ENCODE measurements at places on chromosomes 11 and 22. TPM values are rescaled to one million over a fixed set of nuclear protein-coding genes. Genes with fewer than 3 reads are reported as not detected.
A peak's percentile ranks its signal among the peaks of the same experiment; 100 is the strongest.

Gene RFPL1
- not detected for total RNA-seq

Gene CRYBB3
- not detected for total RNA-seq

Gene WNT11
- total RNA-seq = 20.0 TPM

Gene SHISAL1
- 1.3 TPM for total RNA-seq

Gene OR8U1
- not detected for total RNA-seq

Gene OR52A1
- total RNA-seq = not detected

Gene NAV2
- 10.5 TPM for total RNA-seq

Gene SNX32
- not detected for total RNA-seq

Gene TSSC4
- 36.2 TPM for total RNA-seq

Gene C22orf31
- not detected for total RNA-seq

DNA sequence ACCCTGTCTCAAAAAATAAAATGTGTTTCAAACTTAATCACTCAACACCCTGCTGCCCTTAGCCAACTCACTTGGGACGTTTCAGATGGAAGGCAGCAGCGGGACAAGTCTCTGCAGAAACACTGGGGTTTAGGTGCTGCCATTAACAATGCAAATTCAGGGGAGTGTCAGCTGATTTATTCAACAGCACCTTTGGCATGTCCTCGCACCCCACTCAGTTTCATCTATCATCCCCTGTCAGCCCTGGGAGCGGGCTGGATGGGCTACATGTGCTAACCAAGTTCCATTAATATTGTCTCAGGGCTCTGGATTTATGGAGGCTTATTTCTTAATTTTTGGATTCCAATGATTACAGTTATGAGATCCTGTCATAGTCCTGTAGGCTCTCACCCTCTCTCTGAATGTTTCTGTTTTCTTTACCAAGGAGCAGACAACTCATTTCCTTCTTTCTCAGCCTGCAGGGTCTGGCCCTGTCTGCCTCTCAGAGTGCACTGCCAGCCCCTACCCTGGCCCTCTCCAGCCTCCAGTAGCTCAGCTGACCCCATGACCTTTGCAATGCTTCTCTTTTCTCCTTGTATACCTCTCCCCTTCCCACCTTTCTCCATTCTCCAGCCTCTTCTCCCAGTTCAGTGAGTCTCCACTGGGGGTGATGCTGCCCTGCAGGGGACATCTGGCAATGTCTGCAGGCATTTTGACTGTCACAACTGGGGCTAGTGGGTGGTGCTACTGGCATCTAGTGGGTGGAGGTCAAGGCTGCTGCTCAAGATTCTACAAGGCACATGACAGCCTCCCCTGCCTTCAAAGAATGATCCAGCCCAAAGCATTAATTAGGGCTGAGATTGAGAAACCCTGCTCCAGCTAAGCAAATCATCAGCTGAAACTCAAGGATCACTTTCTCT, 79.0 kb downstream of the APIP start:
- no peak for DNase-seq

GRCh38 chr22:39596601-39597000, 26.0 kb downstream of the CACNA1I start:
- DNase-seq = no peak

DNA sequence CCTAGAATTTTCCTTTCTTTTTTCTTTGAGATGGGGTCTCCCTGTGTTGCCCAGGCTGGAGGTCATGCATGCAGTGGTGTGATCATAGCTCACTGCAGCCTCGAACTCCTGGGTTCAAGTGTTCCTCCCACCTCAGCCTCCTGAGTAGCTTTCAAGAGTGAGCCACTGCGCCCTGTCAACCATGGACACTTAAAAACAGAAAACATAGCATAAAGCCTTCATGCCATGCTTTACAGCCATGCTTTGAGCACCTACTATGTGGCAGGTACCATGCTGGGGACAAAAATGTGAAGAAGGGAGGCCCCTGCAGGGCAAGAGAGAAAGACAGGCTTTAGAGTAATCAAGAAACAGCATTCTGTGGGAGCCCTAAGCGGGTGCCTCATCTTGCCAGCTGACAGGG, 13.7 kb upstream of the GNB1L start:
- DNase-seq = no peak

GRCh38 chr11:45650166-45651095, 15.0 kb downstream of the CHST1 start:
- no peak for DNase-seq

- DNase-seq = peak; percentile 81
Observed at GRCh38 chr11:76236092-76236999, 30.0 kb upstream of the WNT11 start.

DNA sequence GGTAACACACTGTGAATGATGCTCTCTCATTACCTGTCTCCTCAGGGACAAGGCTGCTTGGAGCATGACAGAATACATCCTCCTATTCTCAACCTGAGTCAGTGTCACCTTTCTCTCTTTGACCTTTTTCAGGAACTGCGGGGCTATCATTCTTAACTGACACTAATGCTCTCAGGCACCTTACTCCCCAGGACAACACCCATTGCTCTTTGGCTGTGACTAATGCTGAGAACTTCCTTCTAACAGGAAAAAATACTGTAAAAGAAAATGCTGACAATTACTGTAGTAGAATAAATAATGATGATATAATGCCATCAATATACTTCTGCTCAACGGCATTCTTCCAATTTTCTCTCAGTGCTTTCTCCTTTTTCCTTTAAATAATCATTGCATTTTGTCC, 2082.7 kb upstream of the RAG2 start:
- DNase-seq = no peak

- peak; percentile 64 for DNase-seq
Observed at GRCh38 chr22:35600476-35600875, 16.7 kb downstream of the MB start.

DNA sequence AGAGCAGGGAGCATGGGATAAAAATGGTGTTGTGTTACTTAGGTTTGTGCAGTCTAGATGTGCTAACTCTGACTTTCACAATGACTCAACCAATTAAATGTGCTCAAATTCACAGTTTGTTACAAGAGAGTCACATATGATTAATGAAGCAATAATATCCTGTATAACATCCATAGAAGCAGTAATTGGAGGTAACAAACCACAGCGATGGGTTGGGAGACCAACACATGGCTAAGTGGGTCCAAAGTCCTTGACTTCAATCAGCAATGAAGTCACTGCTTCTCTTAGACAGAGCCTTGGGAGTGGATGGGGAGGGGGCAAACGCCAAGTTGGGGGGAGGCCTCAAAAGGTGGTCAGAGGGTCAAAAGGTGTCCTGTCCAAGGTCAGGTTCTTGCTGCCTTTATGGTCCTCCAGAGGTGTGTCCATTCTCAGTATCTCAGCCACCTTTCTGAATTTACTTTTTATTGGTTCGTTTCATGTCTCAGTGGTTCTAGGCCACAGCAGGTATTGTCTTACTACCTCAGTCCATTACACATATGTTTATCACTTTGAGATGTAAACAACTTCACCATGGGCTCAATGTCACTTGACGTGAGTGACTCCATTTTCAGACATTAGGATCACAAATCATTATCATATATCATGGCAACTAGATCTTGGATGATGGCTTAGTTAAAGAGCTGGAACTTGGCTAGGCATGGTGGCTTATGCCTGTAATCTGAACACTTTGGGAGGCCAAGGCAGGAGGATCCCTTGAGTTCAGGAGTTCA, 32.4 kb downstream of the SLN start:
- no peak for DNase-seq

GRCh38 chr11:108589136-108589535, 4.4 kb downstream of the EXPH5 start:
- DNase-seq = no peak

DNA sequence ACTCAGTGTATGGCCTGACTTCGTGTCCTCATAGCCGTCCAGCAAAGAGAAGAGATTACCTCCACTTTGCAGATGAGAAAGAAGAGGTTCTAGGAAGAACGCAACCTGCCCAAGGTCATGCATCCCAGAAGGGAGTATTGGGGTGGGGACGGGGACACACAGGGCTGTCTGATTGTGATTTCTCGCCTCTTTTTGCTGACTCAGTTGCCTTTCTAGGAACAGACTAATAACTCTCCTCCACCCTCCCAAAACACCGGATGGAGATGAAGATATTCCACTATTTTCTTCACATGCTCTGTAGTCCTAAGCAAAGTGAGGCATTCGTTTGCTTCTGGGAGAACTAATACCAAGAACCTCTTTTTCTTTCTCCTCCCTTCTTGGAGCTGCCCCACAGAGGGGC, 529.3 kb downstream of the MIAT start:
- no peak for DNase-seq

DNA sequence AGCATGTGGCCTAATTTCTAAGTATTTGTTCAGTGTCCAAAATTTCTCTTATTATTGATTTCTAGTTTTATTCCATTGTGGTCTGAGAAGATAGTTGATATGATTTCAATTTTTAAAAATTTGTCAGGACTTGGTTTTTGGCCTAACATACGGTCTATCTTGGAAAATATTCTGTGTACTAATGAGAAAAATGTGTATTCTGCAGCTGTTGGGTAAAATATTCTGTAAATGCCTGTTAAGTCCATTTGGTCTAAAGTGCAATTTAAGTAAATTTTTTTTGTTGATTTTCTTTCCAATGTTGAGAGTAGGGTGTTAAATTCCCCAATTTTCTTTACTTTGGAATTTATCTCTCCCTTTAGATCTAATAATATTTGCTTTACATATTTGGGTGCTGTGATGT, 78.3 kb downstream of the TECTA start:
- no peak for DNase-seq

- no peak for DNase-seq
Observed at GRCh38 chr11:5831196-5831829, 10.4 kb downstream of the OR52E6 start.

- no peak for DNase-seq
Observed at GRCh38 chr11:44573333-44573732, 7.9 kb downstream of the CD82 start.

DNA sequence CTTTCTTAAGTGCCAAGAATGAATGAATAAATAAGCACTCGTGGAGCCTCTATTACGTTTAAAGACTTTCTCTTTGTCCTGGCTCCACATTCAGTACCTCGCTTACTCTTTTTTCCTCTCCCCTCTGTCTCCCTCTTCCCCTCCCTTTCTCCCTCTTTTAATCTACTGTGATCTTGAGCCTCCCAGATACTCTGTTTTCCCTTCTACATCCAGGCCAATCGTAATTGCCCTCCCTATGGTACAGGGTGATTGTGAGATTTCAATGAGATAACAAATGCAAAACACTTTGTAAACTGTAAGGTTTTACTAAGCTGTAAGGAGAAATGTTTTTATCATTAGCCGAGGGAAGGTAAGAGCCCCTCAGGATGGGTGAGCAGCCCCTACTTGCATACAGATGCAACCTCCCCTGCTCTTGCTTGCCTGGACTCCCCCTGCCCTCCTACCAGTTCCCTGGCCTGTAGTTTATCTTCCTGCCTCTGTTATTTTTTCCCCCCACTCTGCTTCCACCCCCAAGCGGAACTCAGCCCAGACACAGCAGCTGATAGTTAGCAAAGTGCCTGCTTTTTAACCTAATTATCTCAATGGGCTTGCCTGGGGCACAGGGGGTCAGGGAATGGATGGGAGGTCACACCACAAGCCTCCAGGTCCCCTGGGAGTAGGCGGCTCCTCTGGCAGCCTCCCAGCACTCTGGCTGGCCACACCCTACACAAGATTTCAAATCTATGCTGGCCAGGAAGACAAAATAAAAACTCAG, 76.9 kb upstream of the CADM1 start:
- DNase-seq = peak; percentile 63

DNA sequence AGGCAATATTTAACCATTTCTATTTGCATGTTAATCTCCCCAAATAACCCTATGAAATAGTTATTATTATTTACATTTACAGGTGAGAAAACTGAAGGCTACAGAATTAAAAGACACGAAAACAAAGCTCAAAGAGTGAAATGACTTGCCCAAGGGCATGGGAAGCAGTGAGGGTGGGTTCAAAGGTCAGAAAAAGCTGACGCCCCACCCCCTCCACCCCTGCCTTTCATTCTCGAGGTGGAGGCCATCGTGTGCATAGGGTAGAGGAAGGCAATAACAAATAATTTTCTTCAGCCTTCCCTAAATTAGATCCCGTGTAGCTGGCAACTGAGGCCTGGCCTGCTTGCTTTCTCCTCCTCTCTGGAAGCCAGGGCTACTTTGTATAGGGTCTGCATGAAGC, 56.1 kb upstream of the RBFOX2 start:
- no peak for DNase-seq

DNA sequence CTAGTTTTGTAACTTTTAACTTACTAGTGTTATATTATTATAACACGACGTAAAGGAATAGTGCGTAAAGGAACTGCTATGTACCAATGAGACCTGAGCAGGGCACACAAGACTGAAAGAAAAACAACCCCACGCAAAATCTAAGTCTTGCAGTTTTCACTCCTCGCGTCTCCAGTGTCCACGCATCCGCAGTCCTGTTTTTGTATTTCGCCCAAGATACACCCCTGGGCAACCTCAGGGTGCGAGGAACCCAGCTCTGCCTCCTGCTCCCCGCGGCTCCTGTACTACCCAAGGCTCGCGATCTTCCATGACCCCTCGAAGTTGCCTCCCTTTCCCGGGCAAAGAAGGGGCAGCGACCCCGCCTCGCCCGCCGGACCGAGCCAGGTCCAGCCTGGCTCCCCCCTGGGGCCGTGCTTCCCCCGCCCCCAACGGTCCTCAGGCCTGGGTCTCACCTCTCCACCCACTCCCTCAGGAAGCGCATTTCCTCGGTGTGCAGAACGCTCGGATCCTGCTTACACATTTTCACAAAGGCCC, 393 bp downstream of the ST13 start:
- no peak for DNase-seq
